ENCODE measurements at places on chromosomes 7 and 10.

DNA sequence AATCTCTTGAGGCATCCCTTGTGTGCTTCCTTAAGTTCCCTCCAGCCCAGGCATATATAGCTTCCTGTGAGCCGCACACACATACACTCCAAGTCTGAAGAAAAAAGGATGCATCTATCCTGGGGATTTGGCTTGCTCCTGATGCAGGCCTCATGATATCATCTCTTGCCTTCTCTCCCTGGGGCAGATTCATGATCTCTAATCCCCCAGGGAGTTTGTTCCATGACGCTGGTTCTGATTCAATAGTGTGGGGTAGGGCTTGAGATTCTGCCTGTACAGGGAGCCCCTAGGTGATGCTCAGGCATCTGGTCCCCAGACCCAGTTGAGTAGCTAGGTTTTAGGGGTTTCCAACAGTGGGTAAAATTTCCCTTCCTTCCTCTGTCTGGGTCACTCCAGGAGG is 1.5 kb downstream of the PON1 start:
- DNase-seq: peak; percentile 24

GRCh38 chr10:131975003-131975402 is 6.7 kb downstream of the BNIP3 start:
- no peak for DNase-seq

- peak; percentile 92 for DNase-seq
These were observed 29.3 kb upstream of the OSBPL3 start for GRCh38 chr7:25009257-25009656.

- DNase-seq: no peak
These were observed 364.7 kb upstream of the POM121L12 start for GRCh38 chr7:52670608-52671225.

DNA sequence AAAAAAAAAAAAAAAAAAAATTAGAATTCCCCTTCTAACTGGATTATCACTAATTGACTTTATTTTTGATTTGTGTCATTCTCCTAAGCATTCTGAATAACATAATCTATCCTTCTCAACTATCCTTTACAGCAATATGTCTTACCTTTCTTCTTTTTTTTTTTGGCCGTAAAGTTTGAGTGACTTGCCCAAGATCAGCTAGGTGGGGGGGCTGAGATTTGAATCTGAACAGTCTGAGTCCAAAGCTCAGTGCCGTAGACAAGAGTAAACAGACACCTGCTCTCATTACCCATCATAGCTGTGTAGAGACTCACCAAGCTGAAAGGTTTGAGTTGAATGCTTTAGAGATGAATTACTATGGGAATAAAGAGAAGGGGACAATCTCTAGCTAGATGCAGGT is 192.1 kb downstream of the SORCS1 start:
- DNase-seq: no peak
